Heart left ventricle (tissue), 16 donors: ENCODE measurements at places on chromosomes 1 and 21.

GRCh38 chr1:52911541-52911940 lies 10.0 kb downstream of the ECHDC2 start:
- no peak for DNase-seq

DNA sequence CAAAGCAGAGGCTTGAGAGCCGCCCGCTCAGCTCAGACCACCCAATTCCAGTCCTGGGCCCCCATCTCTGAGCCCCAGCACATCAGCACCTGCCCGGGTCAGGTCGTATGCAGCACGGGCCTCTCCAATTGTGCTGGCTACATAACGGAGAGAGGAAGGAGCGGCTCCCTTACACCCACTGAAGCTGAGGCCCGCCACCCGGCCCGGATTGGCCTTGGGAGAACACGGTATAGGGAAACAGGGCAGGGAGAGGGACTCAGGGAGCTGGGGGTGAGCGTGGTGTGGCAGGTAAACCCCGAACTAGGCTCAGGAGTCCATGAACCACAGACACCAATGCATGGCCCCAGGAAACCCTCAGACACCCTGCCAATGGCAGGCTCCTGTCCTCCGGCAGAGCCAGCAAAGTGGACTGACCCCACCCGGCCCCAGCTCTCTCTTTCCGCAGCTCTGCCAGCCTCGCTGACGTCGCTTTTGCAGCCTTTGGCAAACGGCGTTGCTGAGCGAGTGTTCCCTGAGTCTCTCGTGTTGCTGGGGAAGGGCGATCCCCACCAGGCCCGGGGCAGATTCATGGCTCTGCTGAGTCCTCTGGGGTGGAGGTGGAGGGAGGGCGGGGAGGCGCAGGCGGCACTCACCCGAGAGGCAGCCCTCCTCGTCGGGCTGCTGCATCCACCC lies 16.5 kb downstream of the MEGF6 start:
- DNase-seq = no peak

- DNase-seq = no peak
These were observed 1.5 kb downstream of the AK4 start for GRCh38 chr1:65149351-65150107.

GRCh38 chr1:234602334-234603220 lies 7.4 kb downstream of the IRF2BP2 start:
- no peak for DNase-seq

DNA sequence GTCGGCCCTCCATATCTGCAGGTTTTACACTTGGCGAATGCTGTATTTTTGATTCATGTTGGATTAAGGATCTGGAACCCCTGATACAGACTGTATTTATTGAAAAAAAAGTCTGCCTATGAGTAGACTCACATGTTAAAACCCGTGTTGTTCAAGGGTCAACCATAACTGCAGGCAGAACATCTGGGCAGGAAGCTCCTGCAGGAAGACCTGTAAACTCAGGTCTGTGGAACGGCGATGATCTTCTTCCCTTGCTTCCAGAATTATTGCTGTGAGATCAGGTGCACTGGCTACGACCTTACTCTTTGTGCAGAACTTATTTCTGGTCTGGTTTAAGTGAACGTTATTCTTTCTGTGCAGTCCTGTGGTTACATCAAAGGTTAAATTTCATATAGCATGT lies 96.6 kb downstream of the DISC1 start:
- DNase-seq = no peak

DNA sequence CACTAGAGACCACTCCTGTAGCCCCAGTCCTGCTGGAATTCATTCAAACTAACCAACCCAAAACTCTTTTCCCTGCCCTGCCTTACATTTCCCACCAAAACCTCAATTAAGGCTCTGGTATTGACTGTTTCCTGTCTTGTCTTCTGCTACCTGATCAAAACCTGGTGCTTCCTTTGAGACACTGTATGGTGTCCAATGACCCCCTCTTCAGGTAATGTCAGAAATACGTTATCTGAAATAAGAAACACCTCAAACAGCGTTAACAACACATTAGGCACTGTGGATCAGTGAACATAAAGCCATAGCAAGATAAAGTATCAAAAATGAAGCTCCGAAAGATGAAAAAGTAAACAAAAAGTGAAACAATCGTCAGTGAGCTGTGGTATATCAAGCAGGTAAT lies 343.2 kb upstream of the ZP4 start:
- no peak for DNase-seq

- no peak for DNase-seq
These were observed 44.3 kb upstream of the LRRC7 start for GRCh38 chr1:69523461-69523860.

DNA sequence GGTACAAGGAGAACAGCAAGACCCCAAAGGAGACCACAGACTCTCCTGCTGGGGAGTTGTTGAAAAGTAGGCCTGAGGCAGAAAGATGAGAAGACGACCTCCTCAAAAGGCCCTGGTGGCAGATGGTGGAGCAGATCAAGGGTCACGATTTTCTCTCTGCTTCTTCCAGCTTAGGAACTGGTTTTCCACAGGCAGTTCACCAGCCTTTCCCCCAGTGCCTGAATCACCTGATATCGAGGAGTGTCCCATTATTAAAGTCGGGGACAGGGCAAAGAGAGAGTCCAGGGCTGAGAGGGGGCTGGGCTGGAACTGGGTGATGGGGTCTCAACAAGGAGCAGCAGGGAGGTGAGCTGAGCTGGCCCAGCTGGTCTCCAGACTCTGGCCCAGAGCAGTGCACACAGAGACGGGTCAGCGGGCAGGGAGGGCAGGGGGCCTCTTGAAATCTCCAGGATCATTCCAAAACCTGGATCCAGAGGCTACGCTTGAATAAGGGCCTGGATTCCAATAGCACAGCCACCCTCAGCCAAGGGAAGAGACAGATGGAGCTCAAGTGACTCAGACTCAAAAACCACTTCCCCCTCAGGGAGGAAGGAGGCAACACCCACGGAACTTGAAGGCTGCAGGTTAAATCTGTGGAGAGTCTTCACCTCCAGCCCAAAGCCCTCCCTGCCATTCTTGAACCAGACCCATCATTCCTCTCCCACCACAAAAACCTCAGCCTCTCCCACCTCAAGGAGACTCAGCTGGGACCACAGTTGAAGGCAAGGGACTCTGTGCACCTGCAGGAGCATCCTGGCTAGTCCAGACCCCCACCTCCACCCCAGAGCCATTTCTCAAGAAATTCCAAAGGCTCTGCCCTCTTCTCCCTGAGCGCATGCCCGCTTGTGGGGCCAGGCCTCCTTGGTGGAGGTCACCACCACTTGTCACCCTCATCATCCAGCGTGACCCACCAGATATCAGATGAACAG lies at the start of gene S100A5:
TSS of gene S100A5 (minus strand) at position 541 of the 968 bp plus-strand sequence. CDS start 743 bp downstream, outside the sequence.
- no peak for DNase-seq

GRCh38 chr1:179288977-179289376 lies 4.6 kb upstream of the SOAT1 start:
- no peak for DNase-seq

DNA sequence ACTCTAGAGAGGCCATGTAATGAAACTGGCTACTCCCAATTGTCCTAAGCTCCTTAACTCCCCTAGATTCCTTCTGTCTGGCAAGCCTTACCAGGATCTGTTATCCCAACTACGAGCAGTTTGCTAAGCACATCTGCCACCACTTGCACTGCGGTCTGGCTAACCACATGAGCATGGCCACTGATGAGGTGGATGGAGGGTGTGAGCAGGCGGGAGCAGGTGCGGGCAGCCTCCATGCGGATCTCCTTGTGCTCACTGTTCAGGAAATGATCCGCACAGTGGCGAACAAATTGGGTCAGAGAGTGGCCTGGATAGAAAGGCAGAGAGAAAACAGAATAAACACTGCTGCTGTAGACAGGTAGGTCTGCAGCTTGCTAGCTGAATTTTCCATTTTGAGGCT lies 24.0 kb downstream of the MTOR start:
- DNase-seq = no peak

GRCh38 chr1:158117854-158118704 lies 62.6 kb upstream of the CD1D start:
- DNase-seq = peak; percentile 81

GRCh38 chr1:116556289-116557006 lies 14.4 kb downstream of the CD58 start:
- no peak for DNase-seq

GRCh38 chr1:101410048-101410878 lies 173.4 kb downstream of the S1PR1 start:
- no peak for DNase-seq

DNA sequence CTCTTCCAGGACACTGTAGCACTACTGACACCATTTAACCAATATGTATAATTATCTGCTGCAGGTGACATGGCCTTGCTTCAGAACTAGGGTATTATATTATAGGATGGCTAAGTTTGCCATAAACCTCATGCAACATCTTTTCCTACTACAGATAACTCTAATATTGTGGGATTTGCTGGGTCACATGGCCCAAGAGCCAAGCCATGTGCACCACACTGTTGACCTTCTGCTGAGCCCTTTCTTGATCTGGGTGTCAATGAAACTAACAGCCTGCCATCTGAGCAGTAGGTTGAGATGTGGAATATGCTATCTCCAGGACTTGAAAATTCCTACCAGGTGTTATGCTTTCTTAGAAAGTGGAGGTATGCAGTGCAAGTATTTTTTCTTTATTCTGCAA lies 2291.1 kb downstream of the MRPL39 start:
- no peak for DNase-seq

DNA sequence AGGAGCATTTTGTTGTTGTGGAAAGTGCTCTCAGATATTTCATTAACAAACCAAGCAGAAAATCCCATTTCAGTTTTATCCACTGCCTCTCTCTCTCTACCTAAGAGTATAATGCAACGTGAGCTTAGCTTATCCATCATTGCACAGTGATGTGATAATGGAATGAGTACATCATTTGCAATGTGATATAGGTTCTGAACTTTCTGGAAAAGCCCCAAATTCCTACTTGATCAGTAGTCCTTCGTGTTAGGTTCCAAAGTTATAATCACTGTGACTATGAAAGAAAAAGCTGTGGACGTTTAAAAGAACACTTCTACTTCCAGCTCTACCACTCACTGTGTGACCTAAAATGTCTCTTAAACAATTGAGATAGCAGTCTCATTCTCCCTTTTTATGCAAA lies 76.4 kb upstream of the PRMT6 start:
- DNase-seq = no peak

- DNase-seq = no peak
These were observed 94.1 kb upstream of the ATP1B1 start for GRCh38 chr1:169012416-169012815.

- DNase-seq = no peak
These were observed 54.4 kb upstream of the NEK7 start for GRCh38 chr1:198102454-198102827.

DNA sequence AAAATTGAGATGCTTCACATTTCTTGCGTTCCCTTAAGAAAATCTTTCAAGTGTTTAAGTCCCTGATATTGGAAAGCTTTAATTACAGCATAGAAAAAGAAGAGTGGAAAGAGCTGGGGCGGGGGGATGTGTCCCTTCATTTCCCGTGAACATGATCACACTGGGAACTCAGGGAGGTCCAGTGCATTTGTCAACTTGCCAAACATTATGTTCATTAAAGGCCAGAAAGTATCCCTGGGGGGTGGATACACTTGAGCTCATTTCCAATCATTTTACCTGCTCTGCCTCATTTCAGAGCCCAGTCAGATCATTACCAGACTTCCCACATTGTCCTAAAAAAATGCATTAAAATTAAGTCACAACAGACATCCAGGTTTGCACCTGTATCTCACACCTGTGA lies 123.6 kb upstream of the KCNJ15 start:
- no peak for DNase-seq

- DNase-seq = no peak
These were observed 883 bp upstream of the EVA1B start for GRCh38 chr1:36324353-36324703.

DNA sequence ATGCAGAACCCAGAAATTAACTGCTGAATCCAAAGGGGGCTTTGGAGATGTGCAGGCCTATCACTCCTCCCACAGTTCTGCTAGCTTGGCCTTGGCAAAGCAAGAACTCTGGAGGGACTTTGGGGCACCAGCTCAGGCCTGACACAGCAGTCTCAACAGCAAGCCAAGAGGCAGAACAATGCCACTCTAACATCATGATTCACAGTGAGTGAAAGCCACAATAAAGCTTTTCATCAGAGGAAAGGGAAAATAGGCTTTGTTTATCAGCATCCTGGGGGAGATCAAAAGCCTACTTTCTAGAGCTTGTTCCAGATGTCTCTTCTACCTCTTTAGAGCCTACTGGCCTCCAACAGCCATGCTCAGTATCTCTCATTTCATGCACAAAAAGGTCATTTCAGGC lies 283.4 kb downstream of the KCNH1 start:
- DNase-seq = no peak

GRCh38 chr21:37904856-37905255 lies 11.4 kb downstream of the KCNJ6 start:
- DNase-seq = no peak

- no peak for DNase-seq
These were observed 9.8 kb downstream of the PHC2 start for GRCh38 chr1:33420870-33421775.

GRCh38 chr1:212413902-212414327 lies 771 bp downstream of the PACC1 start:
- DNase-seq = no peak

GRCh38 chr21:18164933-18165332 lies 79.7 kb upstream of the CHODL start:
- DNase-seq = no peak

- DNase-seq = no peak
These were observed 101.9 kb upstream of the SLC45A1 start for GRCh38 chr1:8216005-8216404.

DNA sequence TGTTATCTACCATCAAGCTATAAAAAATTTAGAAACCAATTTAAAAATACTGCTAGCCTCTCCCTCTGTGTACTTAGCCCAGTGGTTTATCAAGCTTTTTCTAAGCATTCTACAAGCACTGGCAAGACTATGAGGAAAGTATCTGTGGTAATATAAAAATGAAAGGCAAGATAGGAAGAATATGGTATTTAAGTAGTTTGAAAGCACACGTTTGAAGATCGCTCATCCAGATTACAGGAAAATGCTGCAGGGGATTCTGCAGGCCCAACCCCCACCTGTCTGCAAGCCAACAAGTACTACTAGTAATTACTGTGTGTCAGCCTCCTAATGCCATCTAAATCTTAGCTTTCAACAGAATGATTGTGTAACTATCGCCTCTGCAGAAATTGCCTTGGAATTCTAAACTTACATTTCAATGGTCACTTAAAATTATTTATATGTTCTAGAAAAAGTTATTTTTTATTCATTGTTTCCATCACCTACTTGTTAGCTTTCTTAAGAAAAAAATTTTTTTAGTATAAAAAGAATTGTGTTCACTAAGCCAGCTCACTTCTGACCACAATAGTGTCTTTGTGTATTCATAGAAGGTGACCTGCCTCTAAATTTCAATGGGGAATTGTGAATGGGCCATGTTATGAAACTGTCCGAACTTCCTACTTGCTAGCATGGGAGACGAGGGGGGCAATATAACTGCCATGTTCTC lies 8.5 kb downstream of the ERRFI1 start:
- DNase-seq = no peak

DNA sequence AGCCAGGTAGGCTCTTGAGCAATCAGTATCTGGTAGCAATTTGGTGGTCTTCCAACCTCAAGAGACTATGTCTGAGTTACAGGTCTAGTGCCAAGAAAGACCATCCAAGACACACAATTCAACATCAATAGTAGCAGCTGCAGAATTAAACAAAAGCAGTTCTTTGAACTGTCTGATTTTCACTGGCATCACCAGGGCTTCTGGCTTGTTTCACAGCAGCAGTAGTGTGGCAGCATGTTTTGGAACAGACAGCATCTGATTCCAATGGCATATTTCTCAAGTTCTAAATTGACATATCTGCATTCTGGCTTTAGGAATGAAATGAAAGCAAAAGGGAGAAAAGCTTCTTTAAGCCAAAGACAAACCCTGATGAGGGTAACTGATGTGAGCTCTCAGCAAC lies 334.7 kb upstream of the PRMT6 start:
- DNase-seq = no peak
